ENCODE measurements at places on chromosomes 13 and 19. TPM values are rescaled to one million over a fixed set of nuclear protein-coding genes. Genes with fewer than 3 reads are reported as not detected.

Gene NKG7
- not detected for total RNA-seq

Gene UPK1A
- total RNA-seq: not detected

Gene NXNL1
- total RNA-seq: not detected

Gene OBI1
- total RNA-seq: 26.1 TPM

Gene TSSK6
- 2.7 TPM for total RNA-seq

Gene CGB2
- total RNA-seq: not detected

Gene SOX1
- total RNA-seq: 41.2 TPM

Gene RNF225
- 1.5 TPM for total RNA-seq

Gene ZNF600
- total RNA-seq: 2.1 TPM

Gene WTIP
- 17.0 TPM for total RNA-seq

Gene RFPL4AL1
- not detected for total RNA-seq

Gene TMEM38A
- 3.4 TPM for total RNA-seq

Gene LHB
- not detected for total RNA-seq

Gene SMIM44
- not detected for total RNA-seq

Gene ATP4A
- not detected for total RNA-seq

Gene NMRK2
- not detected for total RNA-seq

Gene IZUMO2
- not detected for total RNA-seq

Gene RABAC1
- total RNA-seq: 83.8 TPM

Gene KASH5
- total RNA-seq: not detected

Gene PLPPR3
- 50.9 TPM for total RNA-seq

Gene LGALS7B
- total RNA-seq: not detected

Gene UBE2L5
- not detected for total RNA-seq

Gene TGFBR3L
- 0.44 TPM for total RNA-seq

Gene JSRP1
- total RNA-seq: 0.40 TPM

Gene NKPD1
- 0.39 TPM for total RNA-seq

Gene SIGLEC7
- not detected for total RNA-seq

Gene ZNF524
- total RNA-seq: 6.1 TPM

Gene OXGR1
- 0.42 TPM for total RNA-seq

Gene ZNF491
- total RNA-seq: 9.8 TPM

Gene FCAR
- not detected for total RNA-seq

Gene KLK14
- 0.75 TPM for total RNA-seq

Gene CHST8
- total RNA-seq: 0.52 TPM

Gene ZNF99
- total RNA-seq: not detected

Gene NLRP12
- not detected for total RNA-seq

Gene NANOS2
- total RNA-seq: not detected

Gene MRPS12
- total RNA-seq: 38.5 TPM

Gene STOML3
- not detected for total RNA-seq

Gene SLC1A6
- total RNA-seq: 8.2 TPM

Gene FUT3
- total RNA-seq: not detected

Gene TMIGD2
- total RNA-seq: not detected

Gene F7
- 1.2 TPM for total RNA-seq

Gene SIGLEC5
- total RNA-seq: not detected

Gene AMER2
- total RNA-seq: 4.1 TPM

Gene ZNF229
- 6.7 TPM for total RNA-seq

Gene MFSD12
- total RNA-seq: 79.1 TPM

Gene FSTL3
- 8.9 TPM for total RNA-seq

Gene PRR22
- total RNA-seq: 6.7 TPM

Gene CYP4F2
- not detected for total RNA-seq

Measured in neural crest cell (in vitro differentiated cells).